ENCODE measurements at places on chromosomes 12 and 14. TPM values are rescaled to one million over a fixed set of nuclear protein-coding genes. Genes with fewer than 3 reads are reported as not detected.

- no peak for DNase-seq
These were observed 34.6 kb downstream of the EP400 start for GRCh38 chr12:131984334-131984733.

GRCh38 chr12:116266631-116267349 is 10.7 kb downstream of the MED13L start:
- peak; percentile 35 for DNase-seq

DNA sequence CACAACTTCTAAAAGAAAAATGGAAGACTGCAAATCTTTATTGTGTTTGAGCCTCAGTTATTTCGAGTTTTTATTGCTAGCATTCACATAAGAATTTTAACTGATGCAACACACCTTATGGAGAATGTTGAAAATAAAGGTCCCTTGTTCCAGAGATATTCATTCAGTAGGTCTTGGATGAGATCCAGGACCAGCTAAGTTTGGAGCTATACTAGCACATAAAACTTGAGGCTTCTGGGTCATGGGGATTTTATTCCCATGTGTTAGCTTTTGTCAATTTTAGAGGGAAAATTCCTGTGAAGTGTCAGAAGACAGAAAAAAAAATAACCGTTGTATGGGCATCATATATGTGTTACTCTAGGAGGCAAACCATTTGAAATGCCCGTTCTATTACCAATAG is 693.2 kb upstream of the MIS18BP1 start:
- no peak for DNase-seq

DNA sequence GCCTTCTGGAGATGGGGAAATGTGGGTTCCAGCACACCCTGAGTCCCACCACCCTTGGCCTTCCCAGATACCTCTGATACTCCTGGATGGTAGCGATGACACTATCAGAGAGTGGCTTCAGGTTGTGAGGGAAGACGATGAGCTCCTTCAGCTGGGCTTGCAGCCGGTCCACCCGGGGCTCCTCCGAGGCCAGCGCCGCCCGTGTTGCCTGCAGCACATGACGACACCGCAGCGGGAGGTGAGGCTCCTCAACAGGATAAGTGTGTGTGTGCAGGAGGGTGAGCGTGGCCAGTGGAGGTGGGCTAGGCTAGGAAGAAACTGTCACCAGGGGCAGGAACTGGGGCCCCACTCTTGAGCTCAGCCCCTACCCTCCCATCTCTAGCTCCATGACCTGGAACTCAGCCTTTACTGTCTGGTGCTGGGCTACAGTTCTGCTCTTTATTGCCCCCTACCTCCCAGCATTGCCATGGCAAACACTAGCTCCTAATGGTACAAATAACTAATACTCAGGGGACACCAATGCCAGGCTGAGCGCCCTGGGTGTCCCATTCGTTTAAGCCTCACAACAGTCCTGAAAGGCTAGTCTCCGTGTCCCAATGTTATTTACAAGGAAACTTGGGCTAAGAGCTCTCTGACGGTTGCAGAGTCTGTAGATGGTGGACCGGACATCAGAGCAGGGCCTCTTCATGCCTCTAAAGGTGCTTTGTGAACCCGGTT is 64.1 kb downstream of the SYNE3 start:
- no peak for DNase-seq

DNA sequence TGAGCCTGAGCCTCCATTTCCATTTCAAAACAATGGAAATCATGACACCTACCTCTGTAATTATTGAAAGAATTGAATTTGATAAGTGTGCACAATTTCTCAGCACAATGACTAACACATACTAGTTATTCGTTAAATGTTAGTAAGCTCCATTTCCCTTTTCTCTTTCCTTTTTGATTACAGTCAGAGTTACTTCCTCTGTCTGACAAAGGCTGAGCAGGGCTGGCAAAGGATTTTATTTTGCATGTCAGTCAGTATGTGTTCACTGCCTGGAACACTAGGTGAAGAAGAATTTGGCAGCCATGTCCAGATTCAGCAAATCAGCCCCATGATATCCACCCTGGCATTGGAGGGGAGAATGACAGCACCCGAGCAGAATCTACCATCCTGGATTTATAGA is 12.2 kb upstream of the RHOJ start:
- peak; percentile 58 for DNase-seq

DNA sequence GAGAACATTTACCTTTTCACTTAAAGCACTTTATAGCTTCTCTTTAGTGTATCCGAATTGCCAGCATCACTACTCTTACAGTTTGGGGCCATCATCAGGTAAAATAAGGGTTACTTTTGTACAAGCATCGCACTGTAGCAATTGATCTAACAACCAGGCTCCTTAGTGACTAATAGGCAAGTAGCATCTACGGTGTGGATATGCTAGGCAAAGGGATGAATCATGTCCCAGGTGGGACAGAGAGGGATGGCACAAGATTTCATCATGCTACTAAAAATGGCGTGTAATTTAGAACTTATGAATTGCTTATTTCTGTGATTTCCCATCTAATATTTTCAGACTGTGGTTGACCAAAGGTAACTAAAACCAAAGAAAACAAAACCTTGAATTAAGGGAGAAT is 582.3 kb downstream of the KCNH5 start:
- no peak for DNase-seq

P2RX7 gene
- total RNA-seq: 0.18 TPM

CAPZA3 gene
- not detected for total RNA-seq

DNA sequence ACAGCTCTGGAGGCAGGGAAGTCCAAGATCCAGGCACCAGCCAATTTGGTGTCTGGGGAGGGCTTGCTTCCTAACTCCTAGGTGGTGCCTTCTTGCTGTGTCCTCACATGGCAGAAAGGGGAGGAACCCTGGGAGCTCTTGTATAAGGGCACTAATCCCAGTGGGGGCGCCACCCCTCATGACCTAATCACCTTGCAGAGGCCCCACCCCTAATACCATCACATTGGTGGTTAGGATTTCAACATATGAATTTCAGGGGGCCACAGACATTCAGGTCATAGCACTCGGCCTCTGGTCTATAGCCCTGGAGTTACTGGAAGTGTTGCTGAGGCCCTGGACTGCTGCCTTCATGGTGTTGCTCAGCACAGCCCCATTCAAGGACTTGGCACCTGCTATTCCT is 14.6 kb downstream of the PSMD9 start:
- DNase-seq: peak; percentile 40

DNA sequence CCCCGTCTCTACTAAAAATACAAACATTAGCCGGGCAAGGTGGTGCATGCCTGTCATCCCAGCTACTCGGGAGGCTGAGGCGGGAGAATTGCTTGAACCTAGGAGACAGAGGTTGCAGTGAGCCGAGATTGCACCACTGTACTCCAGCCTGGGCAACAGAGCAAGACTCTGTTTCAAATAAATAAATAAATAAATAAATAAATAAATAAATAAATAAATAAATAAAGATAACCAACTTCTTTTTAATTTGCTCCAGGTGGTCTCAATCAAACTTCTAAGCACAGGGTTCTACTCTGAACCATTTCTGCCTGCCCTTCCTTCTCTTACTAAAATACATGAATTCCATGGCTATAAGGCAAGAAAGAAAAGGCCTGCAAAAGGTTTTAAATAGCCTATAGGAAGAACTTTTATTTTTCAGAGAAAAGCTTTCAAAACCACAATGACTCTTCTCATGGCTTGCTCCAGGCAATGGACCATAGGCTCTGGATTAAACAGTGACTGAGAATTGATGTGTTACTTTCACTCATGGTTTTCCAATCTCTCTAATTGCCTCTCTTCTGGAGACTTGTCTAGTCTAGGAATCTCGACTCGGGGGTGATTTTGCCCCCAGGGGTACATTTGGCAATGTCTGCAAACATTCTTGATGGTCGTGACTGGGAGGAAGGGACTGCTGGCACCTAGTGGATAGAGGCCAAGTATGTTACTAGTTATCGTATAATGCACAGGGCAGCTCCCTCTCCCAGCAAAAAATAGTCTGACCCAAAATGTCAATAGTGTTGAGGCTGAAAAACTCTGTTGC is 14.4 kb downstream of the IGF1 start:
- DNase-seq: no peak

TBX5 gene
- total RNA-seq: not detected

GRCh38 chr12:69096669-69097335 is 142.6 kb upstream of the CPSF6 start:
- DNase-seq: peak; percentile 65
